Activated CD4-positive, alpha-beta T cell treated with anti-CD3 and anti-CD28 coated beads for 36 hours (primary cell): ENCODE measurements at places on chromosomes 1 and 21. TPM values are rescaled to one million over a fixed set of nuclear protein-coding genes. Genes with fewer than 3 reads are reported as not detected.

The LRRIQ3 gene
- total RNA-seq: 2.7 TPM

The SESN2 gene
- 32.9 TPM for total RNA-seq

The CYP4Z1 gene
- total RNA-seq: not detected

The CELA2B gene
- total RNA-seq: not detected

The LEMD1 gene
- total RNA-seq: 0.66 TPM

The TRIM17 gene
- 1.3 TPM for total RNA-seq

The LRRC53 gene
- total RNA-seq: not detected

The AMY2A gene
- not detected for total RNA-seq

The MPZ gene
- 5.3 TPM for total RNA-seq

The SLC37A1 gene
- 18.2 TPM for total RNA-seq

The FNBP1L gene
- 1.4 TPM for total RNA-seq
